ENCODE measurements at places on chromosomes 3 and 15.

GRCh38 chr3:160115387-160115786, 109.8 kb upstream of the C3orf80 start:
- no peak for DNase-seq

DNA sequence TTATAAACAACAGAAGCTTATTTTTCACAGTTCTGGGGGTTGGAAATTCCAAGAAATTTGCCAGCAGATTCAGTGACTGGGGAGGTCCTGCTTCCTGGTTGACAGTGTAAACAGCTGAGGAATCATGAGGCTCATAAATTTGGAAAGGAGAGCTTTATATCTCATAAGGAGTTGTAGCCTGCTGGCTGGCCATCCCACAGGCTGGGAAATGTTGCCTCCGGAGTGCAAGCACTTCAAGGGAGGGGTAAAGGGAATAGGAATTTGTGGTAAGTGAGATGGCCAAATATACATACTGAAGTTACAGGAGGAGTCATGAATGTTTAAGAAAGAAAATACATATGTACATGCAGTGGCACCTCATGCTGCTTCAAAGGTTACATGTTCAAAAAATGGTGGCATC, 217.2 kb upstream of the CBLB start:
- no peak for DNase-seq

- DNase-seq = no peak
Observed at GRCh38 chr15:77085297-77085696, 14.4 kb upstream of the TSPAN3 start.

- DNase-seq = no peak
Observed at GRCh38 chr15:56639631-56640030, 93.7 kb downstream of the ZNF280D start.

DNA sequence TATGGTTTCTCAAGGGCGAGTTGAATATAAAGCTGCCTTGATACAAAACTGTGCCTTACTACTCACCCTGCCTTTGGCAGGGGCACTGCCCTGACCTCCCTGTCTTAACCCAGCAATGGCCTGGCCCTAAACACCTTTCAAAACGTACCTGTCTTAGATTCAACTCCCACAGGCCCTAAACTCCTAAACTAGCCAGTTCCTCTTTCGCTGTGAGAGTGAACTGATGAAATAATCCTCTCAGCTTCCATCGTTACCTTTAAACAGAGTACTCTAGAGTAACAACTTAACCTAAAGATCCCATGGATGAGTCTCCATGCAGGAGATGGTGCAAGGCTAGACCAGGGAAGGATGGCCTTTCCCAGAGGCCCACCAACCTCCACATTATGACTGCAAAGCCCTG, 133.0 kb upstream of the THBS1 start:
- no peak for DNase-seq

DNA sequence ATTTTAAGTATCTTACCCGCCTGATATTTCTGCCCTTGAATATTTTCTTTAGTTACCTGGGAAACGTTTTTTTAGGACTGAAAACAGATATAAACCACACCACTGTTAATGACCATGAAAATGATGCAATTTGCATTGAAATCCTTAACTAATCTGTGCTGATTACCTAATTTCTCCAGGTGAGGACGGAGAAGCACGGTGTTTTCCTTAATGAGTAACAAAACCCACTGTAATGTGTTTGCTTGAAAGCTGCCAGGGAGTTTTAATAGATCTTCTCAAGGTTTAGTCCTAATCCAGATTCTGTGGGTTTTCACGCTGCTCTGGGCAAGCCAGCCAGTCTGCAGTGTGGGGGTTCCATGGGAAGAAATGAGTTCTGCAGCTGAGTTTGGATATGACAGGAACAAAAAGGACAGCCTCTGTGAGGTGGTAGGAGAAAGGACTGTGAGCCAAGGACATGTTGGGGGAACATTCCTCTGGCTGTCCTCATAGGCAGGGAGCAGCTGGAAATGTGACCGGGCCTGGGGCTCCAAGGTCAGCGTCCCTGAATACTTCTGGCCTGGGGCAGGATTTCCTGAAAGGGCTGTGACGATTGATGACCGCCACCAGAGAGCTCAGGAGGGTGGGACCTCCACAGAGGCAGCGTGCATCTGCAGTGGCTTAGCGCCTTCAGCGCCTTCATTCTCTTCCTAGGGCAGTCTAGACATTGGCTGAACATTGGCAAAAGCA, 18.6 kb downstream of the THSD4 start:
- DNase-seq = no peak

DNA sequence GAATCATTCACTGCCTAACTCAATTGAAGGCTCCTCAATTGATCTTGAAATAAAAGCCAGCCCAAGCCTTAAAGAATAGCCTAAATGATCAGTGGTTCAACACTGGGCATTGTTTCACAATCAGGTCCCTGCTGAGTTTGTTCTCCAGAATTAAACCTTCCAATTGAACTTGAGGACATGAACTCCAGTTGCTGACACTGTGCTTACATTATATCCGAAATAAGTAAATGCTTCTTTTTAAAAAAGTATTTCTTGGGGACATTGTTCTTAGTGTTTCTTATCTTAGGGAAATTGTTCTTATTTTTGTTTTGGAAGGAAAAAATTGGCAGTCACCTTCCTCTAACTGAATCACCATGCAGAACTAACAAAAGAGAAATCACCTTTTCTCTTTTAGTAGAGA, 450.2 kb downstream of the RBMS3 start:
- no peak for DNase-seq

GRCh38 chr3:40878464-40878905, 320.8 kb upstream of the CTNNB1 start:
- DNase-seq = no peak

- no peak for DNase-seq
Observed at GRCh38 chr15:101413239-101413638, 76.3 kb downstream of the PCSK6 start.

DNA sequence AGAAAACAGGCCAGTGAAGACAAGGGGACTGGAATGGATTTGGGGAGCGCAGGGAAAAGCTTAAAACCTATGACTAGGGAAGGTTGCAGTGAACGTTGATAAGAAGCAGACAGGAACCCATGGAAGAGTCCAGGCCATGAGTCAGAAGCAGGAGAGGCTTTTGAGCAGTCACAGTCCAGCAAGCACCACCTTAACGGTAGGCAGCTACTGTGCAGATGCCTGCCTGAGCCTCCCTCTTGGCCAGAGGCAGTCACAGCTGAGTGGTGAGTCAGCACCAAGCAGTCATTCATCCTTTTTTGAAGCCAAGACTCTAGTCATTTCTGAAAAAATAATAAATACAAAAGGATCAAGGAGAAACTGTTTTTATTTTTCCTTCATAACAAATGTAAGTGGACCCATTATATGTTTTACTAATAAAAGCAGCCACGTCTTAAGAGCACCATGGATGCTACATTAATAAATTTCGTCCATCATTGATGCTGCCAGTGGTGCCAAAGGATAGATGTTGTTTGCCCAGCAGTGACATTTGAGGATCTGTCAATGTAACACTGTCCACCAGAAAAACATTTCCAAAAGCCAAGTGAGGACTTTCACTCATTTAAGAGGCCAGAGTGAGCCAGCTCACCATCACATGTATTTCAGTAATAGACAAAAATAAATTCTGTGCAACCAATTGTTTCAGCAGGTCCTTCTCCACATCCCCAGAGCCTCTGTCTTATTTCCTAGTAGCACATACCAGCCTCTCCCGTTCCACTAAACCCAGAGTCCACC, 42.1 kb upstream of the ACTC1 start:
- DNase-seq = no peak

DNA sequence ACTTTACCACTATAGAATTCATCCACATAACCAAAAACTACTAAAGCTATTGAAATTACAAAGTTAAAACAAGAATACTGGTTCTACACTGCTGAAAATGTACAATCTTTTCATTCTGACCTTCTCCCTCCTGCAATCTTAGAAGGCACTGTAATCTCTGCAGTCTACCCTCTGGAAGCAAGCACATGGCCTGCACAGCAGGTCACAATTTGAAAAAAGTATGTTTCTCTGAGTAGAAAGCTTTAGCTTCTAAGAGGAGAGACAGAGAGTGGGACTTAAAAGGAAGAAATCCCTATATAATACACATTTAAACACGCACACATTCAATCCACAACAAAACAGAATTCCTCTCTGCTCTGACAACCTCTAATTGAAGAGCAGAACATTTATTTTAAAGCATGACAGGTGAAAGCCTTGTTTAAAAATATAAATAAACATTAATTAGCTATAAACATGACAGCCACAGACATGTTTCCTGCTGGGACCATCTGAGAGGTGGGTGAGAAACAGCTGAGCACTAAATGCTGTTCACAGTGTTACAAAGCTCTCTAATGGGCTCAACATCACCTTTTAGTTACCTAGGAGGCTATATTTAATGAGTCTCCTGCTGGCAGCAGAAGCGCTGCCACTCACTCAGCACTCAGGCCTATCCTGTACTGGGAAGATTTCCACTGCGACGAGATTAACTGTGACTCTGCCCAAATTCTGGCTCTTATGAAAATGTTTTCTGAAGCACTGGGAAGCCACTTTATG, 447.4 kb downstream of the AGBL1 start:
- DNase-seq = no peak

- DNase-seq = no peak
Observed at GRCh38 chr3:4776399-4776979, 202.7 kb upstream of the BHLHE40 start.

GRCh38 chr3:707041-707440, 385.8 kb upstream of the CNTN6 start:
- no peak for DNase-seq

- DNase-seq = no peak
Observed at GRCh38 chr15:85354461-85354860, 25.9 kb upstream of the AKAP13 start.

DNA sequence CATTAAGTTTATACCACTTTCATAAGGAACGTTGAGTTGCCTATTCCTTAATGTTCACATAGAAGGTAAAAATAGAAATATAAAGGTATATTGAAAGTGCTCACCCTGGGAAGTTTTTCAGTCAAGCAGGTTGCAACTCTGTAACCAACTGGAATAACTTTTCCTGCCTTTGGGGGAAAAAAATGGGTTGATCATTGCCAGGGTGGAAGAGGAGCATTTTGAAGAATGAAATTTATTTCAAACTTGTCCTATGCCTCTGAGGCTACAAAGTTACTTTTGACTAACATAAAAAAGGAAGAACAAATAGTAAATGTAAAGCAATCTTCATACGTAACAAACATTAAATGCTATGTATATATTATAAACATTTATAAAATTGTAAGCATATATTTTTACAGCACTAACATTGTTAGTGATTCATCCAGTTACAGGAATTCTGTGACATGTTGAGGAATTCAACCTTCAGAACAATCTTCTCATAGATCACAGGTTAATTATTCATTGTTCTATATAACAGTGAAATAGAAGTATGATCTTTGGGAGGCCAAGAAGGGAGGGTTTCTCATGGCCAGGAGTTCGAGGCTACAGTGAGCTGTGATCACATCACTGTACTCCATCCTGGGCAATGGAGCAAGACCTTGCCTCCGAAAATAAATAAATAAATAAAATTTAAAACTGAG, 13.5 kb downstream of the EFHB start:
- DNase-seq = no peak

DNA sequence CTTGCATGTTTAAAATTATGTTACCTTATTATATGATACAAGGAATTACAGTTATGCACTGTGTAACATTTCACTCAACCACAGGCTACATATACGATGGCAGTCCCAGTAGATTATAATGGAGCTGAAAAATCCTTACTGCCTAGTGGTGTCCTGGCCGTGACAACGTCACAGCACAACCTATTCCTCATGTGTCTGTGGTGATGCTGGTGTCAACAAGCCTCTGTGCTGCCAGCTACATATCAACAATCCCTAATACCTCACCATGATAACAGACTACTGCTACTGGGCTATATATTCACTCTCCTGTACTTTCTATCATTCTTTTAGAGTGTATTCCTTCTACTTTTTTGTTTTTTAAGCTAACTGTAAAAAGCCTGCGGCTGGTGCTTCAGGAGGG, 80.2 kb upstream of the OCA2 start:
- DNase-seq = no peak

DNA sequence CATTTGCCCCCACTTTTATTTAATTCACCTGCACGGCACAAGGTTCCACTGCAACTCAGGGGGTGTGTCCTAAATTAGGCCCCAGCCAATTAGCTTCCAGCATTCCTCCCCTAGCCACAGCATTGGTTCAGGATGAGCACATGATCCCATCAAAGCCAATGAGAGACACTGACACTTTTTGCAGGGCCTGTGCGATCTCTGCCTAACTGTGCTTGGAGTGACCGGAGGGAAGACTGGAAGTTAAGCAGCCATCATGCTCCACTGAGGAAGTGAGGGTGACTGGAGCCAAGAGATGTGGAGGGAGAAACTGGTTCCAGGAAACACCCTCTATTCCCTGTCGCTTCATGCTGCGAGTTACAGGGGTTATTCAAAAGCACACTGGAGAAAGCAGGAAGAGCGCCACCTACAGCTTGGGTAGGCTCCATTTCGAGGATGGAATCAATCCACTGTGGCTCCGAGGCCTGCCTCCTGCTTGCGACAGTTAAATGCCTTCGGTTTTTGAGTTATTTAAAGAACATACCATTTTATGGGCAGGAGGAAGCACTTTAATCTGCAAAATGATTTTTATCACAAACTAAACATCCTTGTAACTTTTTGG, 122.2 kb upstream of the WNT5A start:
- no peak for DNase-seq

- no peak for DNase-seq
Observed at GRCh38 chr3:178618896-178619295, 82.7 kb downstream of the KCNMB2 start.

DNA sequence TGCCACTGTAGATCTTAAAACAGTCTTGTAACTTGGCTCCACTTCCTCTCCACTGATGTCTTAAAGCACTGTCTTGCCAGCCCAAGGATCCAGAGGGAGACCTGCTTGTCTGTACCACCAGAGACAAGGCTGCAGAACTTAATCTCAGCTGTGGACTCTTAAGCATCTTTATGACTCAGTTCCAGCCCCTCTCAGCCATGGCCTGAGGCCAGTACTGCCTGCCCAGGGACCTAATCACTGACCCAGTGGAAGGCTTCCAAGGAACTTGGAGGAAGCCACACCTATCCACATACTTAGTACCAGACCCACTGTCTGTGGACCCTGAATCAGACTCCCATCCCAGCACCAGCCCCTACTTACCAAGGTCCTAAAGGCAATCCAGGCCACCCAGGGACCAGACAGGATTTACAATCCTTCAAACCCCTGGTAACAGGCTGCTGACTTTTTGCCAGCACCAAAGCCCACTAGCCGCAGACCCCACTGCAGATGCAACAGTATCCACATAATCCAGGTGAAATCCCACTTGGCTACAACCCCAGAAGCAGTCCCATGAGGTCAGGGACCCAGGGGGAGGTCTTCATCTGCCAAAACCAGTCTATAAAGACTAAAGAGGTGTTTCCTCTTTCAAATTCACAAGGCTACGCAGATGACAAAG, 41.9 kb upstream of the PRR20G start:
- no peak for DNase-seq

DNA sequence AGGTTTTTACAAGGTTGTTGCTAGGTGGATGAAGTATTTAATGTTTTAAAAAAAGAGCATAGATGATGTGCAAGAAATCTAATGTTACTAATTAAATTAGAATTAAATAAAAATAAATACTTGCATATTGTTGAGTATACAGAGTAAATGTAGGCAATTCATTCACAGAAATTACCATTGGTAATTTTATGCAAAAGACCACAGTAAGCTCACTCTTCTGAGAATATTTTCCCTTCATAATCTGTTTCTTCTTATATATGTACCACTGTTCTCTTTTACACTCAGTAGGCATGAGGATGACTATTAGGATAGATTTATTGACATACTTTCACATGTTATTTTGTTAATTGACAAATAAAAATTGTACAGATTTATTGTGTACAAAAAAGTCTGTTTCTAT, 681.2 kb upstream of the NECTIN3 start:
- DNase-seq = no peak

Data from stimulated activated CD4-positive, alpha-beta T cell treated with anti-CD3 and anti-CD28 coated beads, Interleukin-12 subunit alpha, Interleukin-12 subunit beta, amount 100 ng/mL, for 24 hours (primary cell).